ENCODE measurements at places on chromosomes 12 and 14. TPM values are rescaled to one million over a fixed set of nuclear protein-coding genes. Genes with fewer than 3 reads are reported as not detected.

Gene TRHDE
- 25.9 TPM for polyA plus RNA-seq

Gene DACT1
- polyA plus RNA-seq = 33.2 TPM

Gene RECQL
- 31.3 TPM for polyA plus RNA-seq

Gene KRT2
- not detected for polyA plus RNA-seq

Gene GPR137C
- 5.9 TPM for polyA plus RNA-seq

Gene SLCO1A2
- polyA plus RNA-seq = 0.14 TPM

Gene ENO2
- polyA plus RNA-seq = 11.5 TPM

Gene TPH2
- 0.17 TPM for polyA plus RNA-seq
